HTR-8/SVneo (cell line): ENCODE measurements at places on chromosomes 3 and 15.
A peak's percentile ranks its signal among the peaks of the same experiment; 100 is the strongest.

DNA sequence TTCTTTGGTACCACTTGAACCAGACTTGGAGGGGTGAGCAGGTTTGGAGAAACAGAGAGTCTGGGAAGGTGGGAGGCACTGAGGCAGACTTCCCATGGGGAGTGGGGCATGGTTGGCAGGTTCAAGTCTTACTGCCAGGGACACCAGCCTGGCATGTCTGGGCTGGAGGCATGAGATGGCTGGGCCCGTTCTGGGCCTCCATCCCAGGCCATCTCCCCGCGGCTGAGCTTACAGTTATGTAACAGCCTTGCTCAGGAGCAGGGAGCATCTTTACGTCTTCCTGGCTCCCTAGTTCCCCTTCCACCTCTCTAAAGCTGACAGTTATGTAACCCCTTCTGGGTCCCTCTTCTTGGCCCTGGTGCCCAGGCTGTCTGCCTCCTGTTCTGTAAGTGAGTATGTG, 12.4 kb downstream of the VIPR1 start:
- DNase-seq: no peak

DNA sequence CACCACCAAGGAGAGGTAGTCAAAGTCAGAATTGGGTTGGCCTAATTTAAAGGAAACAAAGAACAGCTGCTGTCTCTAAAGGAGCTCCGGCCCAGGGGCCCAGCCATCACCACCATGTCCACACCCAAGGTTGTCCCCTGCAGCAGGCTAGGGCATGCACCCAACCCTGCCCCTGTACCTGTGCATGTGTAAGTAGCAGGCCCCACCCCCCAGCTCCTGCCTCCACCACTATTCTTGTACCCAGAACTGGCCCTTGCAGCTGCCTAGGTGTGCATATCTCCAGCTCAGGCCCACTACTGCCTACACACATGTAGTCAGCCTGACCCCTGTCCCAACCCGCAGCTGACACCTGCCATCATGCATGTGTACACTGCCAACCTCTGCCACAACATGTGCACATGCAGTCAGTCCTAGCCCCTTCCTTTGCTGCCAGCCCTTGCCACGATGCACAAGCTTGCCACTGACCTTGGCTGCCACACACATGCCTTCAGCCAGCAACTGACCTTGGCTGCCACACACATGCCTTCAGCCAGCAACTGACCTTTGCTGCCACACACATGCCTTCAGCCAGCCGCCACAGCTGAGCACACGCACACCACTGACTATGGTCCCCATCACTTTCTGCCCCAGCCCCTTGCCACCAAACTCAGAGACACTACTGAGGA, 39.7 kb downstream of the FGF12 start:
- no peak for DNase-seq

- DNase-seq: no peak
Observed at GRCh38 chr15:62409466-62409865, 244.4 kb upstream of the C2CD4B start.

DNA sequence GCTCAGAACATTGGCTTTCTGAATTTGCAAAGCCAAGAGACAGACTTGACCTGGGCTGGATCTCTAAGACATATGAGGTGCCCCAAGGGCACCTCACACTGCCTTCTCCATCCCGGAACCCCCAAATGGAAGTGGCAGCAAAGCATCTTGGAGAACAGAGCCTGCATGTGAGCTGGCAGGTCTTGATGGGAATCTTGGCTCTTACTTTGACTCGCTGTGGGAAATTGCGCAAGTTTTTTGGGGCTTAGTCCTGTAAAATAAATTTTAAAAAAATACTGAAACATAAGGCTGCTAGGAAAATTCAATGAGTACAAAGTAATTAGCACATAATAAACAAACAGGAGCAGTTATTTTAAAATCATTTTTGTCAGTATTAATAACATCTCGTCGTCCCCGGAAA, 13.7 kb upstream of the SEC22A start:
- no peak for DNase-seq

DNA sequence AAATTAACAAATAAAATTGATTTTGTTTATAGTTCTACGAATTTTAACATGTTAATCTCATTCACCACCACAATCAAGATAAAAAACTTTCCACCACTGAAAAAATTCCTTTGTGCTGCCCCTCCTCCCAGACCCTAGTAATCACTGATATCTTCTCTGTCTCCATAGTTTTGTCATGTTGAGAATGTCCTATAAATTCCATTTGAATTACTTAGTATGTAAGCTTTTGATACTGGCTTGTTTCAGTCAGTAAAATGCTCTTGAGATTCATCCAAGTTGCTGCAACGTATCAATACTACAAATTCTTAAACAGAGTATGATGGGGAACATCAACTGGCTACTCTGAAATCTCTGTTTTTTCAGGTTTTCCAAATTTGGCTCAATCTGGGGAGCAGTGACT, 129.6 kb downstream of the CTNNB1 start:
- peak; percentile 22 for DNase-seq

- no peak for DNase-seq
Observed at GRCh38 chr15:63718590-63719035, 115.1 kb downstream of the HERC1 start.

DNA sequence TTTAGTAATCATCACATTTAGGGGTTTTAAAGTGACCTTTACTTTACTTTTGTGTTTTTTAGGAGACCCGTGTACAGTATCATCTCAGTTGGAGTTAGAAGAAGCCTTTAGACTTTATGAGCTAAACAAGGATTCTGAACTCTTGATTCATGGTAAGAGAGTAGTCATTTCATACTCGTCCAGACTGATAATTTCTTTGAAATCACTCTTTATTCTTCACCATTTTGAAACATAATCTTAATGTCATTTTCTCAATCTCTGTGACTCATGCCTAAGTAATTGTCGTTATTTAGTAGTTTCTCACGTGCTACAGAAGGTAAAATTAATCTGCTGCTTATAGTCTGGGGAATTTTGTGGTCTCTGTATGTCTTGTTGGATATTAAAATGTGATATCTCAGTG, 37.7 kb downstream of the PRKCI start:
- no peak for DNase-seq

- DNase-seq: no peak
Observed at GRCh38 chr3:27138005-27138404, 231.2 kb downstream of the NEK10 start.

DNA sequence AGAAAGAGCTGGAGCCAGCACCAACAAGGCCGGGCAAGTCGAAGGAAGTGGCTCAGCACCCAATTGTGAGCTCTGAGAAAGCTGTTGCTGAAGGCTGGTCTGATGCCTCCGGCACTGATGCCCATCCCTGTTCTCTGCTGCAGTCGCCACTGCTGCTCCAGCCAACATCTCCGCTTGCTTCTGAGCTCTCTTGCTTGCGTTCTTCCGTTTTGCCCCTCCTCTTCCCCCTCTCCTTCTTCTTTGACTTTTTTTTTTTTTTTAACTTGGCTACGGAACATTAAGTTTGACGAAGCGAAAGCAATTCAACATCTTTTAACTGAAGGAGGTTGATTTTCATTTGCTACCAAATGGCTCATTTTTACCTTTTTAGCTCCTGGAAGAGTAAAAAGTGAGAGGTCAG, 442.9 kb downstream of the MCTP2 start:
- no peak for DNase-seq

DNA sequence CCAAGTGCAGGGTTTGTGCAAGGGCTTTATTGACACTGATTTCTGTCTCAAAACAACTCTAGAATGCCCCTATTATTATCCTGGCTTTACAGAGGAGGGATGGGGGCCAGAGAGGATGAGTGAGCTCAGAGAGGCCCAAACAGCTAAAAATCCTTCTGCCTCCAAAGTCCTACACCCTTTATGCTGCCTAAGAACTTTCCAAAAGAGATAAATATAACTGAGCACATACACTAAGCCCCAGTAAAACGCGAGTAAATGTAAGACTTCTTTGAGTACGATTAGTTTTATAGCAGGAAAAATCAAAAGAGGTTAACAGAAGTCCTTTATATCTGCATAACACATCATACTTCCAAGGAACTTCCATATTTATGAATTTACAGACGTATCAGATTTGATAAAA, 149.1 kb downstream of the CTNNB1 start:
- no peak for DNase-seq

DNA sequence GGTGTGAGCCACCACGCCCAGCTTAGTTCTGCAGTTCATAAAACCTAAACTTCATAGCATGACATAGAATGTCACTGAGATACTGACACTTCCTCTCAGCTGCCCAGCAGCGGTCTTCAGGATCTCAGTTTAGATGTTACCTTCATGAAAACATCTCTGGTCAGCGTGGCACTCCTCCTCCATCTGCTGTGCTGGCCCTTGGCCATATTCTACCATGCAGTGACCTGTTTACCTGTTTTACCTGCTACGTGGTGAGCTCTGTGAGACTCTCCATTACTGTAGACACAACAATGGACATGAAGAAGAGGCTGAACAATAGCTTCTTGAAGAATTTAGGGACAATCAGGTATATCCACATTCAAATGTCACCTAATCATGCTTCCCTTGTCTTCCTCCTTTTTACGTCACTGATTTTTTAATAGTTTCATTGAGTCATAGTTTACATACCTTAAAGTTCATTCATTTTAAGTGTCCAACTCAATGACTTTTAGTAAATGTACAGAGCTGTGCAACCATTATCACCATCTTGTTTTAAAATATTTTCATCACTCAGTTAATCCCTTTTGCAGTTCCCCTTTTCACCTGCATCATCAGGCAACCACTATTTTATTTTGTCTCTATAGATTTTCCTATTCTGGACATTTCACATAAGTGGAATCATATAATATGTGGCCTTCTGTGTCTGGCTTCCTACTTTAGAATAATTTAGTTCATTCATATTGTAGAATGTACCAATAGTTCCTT, 32.2 kb upstream of the PTPN23 start:
- no peak for DNase-seq

GRCh38 chr3:52046186-52046901, 10.0 kb downstream of the DUSP7 start:
- peak; percentile 93 for DNase-seq

- no peak for DNase-seq
Observed at GRCh38 chr15:64895285-64896065, 16.2 kb upstream of the ANKDD1A start.

DNA sequence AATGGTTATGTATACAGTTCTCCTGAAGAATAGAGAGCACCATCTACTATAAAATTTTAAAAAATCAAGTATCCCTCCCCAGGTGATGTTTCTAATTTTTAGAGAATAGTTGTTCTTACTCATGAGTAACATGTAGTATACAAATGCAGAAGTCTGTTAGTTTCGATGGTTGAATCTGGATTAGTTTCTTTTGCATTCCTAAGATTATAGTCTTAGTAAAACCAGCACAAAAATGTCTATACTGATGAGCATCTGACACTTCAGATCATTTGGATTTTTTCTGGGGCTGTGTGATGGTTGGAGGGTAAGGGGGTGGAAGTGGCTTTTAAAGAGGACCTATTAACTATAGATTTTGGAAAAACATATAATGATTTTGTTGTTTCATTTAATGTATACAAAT, 167.3 kb upstream of the SGO1 start:
- no peak for DNase-seq

DNA sequence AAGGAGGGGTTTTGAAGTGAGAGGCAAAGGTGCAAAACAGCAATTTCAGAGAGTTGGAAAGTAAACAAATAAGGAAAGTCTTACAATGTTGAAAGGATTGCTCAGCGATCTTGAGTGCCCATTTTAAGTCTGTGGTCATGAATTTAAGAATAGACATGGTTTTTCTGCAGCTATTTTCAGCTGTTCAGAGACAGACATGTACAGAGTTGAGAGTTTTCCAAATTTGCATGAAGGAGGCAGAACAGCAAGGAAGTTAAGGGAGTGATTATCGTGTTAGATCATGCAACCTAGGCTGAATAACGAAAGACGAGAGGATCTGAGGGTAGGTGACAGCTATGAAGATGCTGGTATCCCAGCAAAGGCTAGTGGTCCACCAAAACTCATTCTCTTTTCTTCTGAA, 37.2 kb downstream of the DET1 start:
- no peak for DNase-seq

DNA sequence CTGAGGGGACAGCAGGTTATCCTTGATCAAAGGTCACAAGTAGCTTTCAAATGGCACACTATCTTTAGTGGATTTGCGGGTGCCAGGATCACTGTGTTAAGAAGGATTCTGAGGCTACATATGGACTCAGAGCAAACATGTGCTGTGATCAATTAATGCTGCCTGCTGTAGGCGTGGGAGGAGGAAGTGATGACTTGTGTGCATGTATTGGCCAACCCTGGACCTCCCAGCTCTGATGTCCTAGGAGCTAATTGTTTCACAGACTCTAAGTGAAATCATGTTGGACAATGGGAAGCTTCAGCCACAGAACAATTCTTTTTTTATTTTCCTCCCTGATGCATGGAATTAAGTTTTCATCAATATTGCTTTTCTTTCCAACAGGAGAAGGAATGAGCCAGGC, 24.4 kb downstream of the FAH start:
- DNase-seq: no peak

DNA sequence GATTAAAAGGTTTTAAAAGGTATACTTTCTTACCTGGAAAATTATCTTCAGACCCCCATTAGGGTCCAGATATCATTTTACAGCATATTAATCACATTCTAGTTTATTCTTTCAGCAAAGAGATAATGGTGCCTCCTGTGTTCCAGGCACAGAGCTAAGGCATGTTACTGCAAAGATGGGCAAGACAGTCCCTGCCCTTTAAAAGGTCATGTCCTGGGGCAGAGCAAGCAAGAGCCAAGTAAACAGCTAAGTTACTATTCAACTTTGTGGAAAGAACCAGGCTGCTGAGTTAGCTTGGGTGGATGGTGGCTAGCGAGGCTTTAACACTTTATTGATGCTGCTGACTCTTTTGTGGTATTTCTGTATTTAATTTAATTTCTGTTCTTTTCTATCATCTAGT, 75.0 kb downstream of the LRRC28 start:
- no peak for DNase-seq

GRCh38 chr15:69026355-69026754, 11.9 kb downstream of the NOX5 start:
- no peak for DNase-seq

DNA sequence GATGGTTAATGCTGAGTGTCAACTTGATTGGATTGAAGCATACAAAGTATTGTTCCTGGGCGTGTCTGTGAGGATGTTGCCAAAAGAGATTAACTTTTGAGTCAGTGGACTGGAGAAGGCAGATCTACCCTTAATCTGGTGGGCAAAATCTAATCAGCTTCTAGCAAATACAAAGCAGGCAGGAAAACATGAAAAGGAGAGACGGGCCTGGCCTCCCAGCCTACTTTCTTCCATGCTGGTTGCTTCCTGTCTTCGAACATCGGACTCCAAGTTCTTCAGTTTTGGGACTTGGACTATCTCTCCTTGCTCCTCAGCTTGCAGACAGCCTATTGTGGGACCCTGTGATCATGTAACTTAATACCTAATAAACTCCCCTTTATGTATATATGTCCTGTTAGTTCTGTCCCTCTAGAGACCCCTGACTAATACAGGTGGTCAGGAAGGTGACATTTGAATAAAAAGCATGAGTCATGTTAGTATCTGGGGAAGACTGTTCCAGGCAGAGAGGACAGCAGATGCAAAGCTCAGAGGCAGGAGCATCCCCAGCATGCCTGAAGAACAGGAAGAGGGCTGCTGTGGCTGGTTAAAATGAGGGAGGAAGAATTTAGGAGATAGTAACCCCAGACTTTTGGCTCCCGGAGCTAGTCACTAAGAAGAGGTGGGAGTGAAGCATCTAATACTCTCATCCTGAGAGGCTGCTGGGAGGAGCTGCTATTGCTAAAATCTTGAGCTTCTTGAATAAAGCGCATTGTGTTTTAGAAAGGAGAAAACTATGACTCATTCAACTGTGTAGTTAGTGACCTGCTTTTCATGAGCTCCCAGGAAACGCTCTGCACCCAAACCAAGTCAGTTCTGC, 207.4 kb upstream of the HES1 start:
- DNase-seq: no peak

- no peak for DNase-seq
Observed at GRCh38 chr15:75309711-75310110, 26.2 kb upstream of the COMMD4 start.
